ENCODE measurements at places on chromosomes 7 and 10.

DNA sequence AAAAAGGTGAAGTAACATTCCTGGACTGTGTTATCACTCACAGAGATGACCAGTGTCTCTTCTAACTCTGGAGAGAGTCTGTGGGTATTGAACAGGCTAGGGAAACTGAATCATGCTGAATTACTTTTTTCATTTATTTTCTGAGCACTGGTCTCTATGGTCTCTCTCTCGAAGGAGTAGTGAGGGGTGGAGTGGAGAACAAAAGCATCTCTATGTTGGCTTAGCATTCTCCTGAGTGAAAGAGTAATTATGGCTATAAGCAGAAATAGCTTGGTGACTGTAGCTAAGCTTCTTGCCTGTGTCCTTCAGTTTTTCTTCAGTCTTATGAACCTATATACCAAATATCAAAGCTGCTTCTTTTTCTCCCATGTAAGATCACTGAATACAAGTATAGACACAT, 64.6 kb upstream of the PTN start:
- no peak for DNase-seq

- no peak for DNase-seq
Measured at GRCh38 chr7:47149971-47150370, 431.9 kb downstream of the TNS3 start.

DNA sequence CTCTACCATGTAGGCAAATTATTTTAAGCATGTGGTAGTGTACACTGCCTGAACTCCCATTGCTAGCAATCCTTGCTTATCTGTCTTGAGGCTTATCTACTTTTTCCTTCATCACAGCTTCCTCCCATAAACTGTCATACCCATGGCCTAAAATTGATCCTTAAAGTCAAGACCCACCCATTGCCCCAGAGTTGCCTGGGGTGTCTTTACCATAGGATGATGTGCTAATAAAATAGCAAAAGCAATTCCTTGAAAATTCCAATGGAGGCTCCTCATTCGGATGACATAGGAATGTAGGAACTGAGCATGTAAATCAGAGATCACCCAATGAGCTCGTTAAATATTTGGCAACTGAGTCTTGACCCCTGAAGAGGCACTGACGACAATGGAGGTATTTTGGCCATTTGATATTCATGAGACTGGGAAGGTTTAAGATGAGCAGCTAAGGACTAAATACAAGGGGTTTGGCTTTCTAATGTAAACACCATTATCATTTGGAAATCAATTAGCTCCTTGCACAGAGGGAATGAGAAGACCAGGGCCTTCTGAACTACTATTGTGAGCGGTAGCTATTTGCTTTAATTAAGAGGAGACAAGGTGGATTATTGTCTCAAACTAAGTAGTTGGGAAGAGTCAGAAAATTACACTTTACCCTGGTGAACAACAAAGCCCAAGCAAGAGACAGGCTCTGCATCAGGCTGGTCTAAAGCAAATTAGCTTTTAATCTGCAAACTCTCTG, 234.9 kb downstream of the GATA3 start:
- DNase-seq: no peak

GRCh38 chr10:111077785-111078504, 1.1 kb downstream of the ADRA2A start:
- no peak for DNase-seq

DNA sequence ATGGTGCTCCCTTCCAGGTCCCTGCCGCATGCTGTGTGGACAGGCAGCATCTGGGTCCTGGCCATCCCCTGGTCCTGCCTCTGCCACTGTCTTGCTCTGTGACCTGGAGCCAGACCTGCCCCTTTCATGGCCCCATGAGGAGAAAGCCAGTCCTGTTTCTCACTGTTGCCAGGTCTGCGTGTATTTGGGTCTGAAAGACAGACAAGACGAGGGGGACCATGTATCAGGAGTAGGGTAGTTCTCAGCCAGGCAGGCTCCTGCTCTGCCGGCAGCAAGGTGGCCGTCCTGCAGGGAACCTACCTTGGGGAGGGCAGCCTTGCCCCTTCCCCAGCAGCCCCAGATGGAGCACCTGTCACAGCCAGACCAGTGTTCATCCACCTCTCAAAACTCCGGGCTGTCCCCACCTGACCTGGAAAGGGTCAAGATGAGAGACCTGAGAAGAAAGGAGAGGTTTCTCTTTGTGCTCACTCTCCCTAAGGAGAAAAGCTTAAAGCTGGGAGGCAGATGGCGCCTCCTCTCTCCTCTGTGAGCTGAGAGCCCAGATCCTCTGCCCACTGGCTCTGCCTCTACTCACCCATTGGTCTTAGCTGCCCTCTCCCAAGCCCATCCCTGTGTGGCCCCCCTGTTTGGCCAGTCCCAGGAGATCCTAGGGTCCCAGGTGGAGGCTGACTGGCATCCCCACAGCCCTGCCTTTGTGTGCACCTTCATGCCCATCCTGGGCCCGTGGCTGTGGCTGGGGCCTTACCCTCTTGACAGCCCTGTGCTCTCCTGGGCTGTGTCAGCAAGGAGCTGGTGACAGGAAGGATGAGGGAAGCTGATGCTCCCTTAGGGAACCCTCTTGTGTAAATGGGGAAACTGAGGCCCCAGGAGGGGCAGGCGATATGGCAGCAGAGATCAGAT, 116.1 kb upstream of the PCBD1 start:
- no peak for DNase-seq

GRCh38 chr10:112395809-112396530, 22.1 kb downstream of the ACSL5 start:
- DNase-seq: no peak

GRCh38 chr7:117064688-117065087, 111.4 kb downstream of the ST7 start:
- no peak for DNase-seq

- no peak for DNase-seq
Measured at GRCh38 chr7:92799446-92800211, 36.7 kb downstream of the CDK6 start.

- no peak for DNase-seq
Measured at GRCh38 chr10:125017547-125018298, 75.8 kb downstream of the ZRANB1 start.

- no peak for DNase-seq
Measured at GRCh38 chr10:13961853-13962252, 368.9 kb downstream of the FRMD4A start.

GRCh38 chr10:120727001-120727400, 124.2 kb upstream of the WDR11 start:
- no peak for DNase-seq

DNA sequence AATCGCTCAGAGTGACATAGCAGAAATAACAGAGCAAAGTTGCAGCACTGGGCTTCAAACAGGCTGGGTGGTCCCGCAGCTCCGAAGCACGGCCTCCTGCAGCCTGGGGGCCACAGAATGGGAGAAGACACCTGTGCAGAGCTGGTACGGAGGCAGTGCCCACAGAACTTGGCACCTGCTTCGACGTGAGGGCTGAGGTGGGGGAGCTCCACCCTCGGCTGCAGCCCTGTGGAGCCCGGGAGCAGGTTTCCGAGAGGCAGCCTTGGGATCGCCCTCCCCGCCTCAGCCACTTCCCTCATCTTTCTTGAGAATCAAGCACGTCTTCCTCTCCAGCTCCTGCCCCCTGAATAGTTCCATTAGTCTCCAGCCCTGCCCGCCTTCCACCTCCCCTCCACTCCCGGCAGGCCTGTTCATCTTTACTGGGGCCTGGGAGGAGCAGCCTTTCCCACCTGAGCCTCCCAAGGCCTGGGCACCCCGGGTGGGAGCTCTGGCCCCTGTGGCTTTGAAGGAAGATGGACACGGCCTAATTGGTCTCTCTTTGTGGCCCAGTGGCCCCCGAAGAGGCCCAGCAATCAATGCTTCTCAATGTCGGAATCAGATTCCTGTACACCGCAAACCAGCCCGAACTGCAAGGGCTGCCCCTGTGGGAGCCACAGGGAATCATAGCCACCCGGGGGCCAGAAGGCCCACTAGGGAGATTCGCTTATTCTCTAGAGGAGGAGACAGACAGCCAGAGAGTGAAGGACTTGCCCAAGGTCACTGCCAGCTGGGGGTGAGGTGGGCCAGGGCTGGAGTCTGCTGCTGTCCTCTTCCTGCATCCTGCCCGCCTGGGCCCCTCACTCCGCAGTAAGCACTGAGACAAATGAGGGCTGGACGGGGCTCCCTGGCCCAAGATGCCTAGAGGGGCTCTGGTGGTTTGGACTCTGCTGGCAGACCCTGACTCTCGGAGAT, 17.0 kb upstream of the PCBD1 start:
- no peak for DNase-seq

- DNase-seq: no peak
Measured at GRCh38 chr10:29067161-29067560, 221.7 kb upstream of the LYZL1 start.

DNA sequence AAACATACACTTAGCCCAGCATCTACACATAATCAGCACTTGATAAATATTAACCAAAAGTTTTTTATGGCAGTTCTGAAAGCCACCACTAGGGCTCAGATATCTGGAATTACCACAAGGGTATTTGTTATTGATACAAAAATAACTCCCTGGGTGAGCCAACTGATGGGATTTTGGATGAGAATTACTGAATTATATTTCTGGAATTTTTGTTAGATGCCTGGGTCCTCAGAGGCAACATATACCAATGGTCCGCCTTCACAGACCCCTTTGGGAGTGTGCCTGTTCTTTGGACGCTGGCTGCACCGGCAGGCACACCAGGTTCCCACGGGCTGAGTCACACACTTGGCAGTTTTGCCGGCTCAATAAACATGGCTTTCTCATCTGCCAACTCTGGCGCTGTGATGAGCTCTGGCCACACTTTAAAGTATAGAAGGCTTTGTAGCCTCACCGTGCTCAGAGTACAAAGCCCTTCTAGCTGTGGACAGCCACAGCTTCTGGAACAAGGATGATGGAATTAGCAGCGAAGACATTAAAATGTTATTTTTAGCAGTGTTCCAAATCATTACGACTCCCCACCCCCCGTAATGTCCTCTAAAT, 24.5 kb upstream of the EEPD1 start:
- peak; percentile 31 for DNase-seq

GRCh38 chr10:125266966-125267365, 106.6 kb upstream of the CTBP2 start:
- no peak for DNase-seq
